Esophagus squamous epithelium (tissue), 5 donors: ENCODE measurements at places on chromosomes 7 and 10.

DNA sequence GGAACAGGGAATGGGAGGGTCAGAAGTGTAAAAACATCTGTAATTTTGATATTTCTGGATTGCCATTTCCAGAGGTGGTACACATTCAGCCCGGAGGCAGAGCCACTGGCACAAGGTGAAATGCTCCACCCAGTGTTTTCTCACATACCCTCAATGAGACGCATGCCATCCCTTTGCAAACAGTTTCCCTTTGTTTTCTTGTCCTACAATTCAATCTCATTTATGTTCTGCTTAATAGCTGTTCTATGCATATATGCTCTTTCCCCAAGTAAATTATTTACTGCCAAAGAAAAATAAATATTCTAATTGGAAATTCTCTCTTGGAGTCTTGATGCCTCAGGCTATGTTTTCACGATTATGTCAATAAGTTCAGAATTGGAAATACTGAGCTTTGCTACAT is 369.7 kb upstream of the AKR1E2 start:
- no peak for DNase-seq

GRCh38 chr7:21253740-21254687 is 173.9 kb upstream of the SP4 start:
- DNase-seq = no peak

- no peak for DNase-seq
Measured at GRCh38 chr10:119893845-119894427, 1.4 kb downstream of the SEC23IP start.

DNA sequence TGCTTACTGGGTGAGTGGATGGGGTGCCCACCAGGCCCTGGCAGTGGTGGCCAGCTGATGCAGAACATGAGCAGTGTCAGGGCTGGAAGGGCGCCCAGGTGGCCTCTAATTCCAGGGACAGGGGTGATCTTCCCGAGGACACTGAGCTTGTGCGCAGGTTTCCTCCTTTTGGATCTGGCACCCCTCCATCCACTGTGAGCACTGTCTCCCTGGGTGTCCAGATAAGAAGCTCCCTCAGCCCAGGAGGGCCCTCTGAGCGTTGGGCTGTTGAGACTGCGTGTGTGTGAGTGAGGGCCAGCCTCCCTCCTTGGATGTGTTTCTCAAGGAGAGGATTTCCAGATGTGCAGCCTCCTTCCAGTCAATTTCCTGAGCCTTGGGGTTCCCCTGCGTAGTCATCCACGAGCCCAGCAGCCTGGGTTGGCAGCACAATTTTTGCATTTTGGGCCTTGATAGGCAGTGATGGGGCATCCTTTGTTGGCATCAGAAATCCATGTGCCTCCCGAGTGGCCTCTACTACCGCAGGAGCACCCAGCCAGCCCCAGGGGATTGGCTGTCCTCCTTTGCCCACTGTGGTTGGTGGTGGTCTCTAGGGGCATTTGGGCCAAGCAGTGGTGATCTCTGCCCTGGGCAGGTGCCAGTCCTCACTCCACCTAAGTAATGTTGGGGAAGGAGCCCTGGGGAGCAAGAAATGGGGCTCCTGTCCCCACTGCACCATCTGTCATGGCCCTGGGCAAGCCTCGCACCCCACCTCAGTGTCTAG is 20.9 kb upstream of the BTBD16 start:
- DNase-seq = no peak

DNA sequence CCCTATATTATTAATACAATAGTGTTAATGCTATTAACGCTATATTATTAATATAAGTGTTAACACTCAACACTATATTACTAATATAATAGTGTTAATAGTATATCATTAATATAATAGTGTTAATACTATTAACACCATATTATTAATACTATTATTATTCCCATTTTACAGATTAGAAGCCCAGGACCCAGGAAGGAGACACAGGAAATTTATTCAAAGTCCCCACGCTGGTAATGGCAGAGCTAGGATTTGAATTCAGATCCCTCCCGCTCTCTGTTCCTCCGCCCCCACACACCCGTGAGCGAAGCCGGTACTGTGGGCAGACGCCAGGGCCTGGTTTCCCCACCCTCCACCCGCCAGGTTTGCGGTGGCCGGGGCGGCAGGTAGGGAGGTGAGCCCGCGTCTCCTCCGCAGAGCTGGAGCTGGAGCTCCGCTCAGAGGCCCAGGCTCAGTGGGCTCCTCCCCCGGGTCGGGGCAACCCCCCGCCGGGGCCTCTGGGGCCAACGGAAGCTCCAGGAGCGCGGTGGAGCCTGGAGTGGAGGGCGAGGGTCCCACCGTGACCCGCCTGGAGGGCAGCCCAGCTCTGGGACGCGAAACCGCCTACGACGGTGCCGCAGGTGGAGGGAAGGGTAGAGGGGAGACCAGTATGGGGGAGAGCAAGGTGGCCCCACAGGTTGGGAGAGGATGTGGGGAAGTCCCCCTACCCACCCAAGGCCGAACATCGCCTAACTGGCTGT is at the start of gene TMEM225B:
TMEM225B (plus strand) TSS at position 506 of the 740 bp plus-strand sequence. CDS start 6,122 bp downstream, outside the sequence.
- no peak for DNase-seq

DNA sequence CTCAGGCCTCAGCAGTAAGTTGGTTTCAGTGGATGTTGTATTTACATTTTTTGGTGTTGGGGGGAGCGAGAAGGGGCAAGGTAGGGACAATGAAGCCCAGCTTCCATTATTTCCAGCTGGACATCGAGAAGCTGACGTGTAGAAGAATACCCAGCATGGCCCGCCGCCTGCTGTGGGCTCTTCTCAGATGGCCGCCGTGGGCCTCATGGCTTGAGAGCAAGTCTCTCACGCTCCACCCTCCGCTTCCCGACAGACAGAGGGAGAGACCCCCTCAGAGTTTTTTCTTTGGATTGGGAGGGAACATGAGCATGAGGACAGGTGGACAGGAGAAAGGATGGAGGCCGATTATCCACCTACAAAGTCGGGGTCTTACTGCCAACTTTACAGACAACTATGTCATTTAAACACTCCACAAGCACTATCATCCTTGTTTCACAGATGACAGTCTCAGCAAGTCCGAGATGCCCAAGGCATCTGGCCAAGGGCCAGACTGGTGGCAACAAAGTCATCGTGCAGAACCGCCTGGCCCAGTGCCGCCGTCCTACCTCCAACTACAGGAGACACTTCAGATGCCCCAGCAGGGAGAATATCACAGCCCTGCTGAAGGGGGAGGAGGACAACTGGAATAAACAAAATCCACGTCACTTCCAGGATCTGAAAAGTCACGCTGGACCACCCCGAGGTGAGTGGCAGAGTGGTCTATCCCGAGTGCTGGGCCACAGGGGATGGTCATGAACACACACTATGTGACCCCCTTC is 195.9 kb downstream of the DIP2C start:
- no peak for DNase-seq

DNA sequence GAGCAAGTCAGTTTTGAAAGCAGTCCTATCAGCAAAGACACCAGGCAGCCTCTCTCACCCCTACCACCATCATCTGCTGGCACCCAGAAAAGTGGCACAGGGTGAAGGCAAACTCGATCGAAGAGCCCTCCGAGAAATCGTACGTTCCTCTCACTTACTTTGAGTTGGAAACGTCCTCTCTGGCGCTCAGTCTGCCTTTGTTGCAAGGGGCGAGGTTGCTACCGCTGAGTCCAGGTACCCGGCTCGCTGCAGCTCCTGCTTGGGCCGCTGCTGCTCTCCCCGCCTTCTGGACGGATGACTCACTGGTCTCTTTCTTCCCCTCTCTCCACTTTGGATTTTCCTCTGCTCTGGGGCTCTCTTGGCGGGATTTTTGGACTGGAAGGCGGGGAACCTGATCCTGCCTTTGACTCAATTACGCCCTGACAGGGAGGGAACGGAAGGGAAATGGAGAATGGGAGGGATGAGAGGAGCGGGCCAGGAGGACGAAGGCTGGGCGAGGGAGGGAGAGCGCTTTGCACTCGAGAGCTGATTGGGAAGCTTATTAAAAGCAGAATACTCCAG is at the start of gene PTN:
PTN (minus strand) TSS at position 453 of the 561 bp plus-strand sequence. CDS start 88,760 bp downstream, outside the sequence.
- DNase-seq = no peak
